ENCODE measurements at places on chromosomes 7 and 10.

GRCh38 chr10:77877441-77878344, 48.9 kb downstream of the DLG5 start:
- no peak for DNase-seq

- no peak for DNase-seq
These were observed 53.9 kb upstream of the CREB5 start for GRCh38 chr7:28358423-28358868.

- no peak for DNase-seq
These were observed 39.6 kb upstream of the HSPB1 start for GRCh38 chr7:76262683-76263402.

- no peak for DNase-seq
These were observed 442.1 kb upstream of the NRP1 start for GRCh38 chr10:33776419-33777070.

DNA sequence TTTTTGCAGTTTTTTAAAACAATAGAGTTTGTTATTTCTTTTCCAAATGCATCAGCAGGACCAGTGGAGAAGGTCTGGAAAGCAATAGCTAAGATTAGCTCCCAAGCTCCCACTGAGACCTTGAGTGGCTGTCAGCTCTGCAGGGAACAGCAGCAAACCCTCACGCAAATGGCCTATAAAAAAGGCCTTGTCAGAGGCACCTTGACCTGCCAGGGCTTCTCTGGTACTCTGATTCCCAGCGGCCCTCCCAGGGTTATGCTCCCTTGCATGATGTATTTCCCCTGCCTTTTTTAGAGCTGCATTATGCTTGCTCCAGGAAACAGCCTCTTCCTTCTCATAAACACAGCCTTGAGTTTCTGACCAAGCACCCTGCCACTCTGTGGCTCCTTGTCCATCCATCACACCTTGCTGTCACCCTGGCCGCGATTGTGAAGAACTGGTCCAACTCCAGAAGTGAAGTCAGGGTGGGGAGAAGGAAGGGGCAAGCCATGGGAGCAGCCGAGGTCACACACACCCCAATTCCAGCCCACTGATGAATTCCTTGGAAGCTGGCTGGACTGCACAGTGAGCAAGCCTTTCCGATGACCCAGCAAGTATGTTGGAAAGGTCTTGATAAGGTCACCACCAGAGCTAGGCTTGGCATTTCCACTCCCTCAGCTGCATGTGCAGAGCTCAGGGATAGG, 35.3 kb upstream of the NKX2-3 start:
- DNase-seq, result no peak

- no peak for DNase-seq
These were observed 179.4 kb downstream of the ELFN1 start for GRCh38 chr7:1849351-1850041.

DNA sequence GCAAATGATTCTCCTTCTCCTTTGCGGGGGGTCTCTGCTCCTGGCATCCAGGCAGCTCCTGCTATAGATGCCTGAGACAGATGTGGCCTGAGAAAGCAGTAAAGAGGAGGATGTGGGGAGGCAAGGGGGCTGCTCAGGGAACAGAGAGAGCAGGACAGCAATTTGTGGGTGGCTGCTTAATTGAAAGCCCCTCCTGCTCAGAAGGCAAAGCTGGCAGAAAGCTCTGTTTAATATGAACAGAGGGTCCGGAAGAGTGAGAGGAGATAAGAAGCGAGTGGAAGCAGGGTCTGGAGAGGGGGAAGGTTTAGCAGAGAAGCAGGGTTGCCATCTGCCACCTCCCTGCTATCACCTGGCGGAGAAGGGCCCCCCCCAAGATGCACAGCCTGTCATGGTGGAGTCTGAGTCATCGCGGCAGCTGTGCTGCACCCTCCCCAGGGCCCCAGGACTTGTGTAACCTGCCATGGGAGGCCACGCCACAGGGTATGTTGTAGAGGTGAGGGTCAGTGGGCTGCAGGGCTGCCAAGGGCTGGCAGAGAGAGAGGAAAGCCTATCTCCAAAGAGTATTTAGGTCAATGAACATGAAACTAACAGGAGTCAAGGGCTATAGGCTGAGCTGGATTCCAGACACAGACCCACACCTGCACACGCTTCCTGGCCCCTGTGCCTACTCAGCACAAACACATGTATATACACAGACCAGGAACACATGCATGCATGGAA, 1109.8 kb upstream of the AUTS2 start:
- DNase-seq, result no peak

DNA sequence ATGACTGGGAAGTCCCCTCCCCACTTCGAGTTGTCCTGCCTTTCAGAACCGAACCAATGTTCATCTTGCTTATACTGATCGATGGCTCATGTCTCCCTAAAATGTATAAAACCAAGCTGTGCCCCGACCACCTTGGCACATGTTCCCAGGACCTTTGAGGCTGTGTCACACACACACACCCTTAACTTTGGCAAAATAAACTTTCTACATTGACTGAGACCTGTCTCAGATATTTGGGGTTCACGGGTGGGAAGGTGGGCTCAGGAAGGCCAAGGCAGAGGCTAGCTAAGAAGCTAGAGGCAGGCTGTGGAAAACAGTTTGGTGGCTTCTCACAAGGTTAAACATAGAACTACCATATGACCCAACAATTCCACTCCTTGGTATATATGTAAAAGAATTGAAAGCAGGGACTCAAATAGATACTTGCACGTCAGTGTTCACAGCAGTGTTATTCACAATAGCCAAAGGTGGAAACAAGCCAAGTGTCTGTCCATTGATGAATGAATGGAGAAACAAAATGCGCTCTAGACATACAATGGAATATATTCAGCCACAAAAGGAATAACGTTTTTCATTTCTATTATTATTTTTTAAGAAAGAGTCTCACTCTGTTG, 15.4 kb downstream of the PRF1 start:
- DNase-seq, result no peak

GRCh38 chr7:125112850-125113249, 183.2 kb upstream of the POT1 start:
- no peak for DNase-seq

DNA sequence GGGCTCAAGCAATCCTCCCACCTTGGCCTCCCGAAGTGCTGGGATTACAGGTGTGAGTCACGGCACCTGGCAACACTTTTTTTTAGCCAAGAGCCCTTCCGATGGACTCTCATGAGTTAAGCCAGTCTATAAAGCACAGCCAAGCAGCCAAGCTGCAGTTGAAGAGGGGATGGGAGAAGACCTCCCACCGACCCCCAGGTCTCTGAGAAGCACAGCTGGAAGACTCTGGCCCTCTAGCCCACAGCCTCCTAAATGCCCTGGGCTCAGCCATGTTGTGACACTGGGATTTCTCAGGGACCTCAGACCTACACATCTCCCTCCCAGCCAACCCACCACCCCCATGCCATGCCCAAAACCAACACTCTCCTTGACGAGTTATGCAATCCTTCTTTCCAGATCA, 31.1 kb downstream of the CALML3 start:
- no peak for DNase-seq

DNA sequence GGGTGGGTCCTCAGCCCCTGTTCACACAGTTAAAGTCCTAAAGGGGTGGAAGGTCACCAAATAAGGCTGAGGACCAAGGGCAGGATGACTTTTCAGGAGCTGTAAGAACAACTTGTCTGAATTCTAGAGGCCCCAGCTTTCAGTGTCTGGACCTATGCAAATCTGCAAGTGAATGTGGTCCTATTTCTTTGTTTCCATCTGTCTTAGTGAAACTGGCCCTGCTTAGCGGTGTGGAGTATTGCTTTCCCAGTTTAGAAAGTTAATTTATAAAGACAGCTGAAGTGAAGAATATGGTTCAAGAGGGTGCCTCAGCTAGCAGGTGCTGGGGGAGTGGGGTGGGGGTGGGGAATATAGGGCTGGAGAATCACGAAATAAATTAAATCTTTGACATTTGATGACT, 40.1 kb downstream of the HHEX start:
- DNase-seq, result no peak

DNA sequence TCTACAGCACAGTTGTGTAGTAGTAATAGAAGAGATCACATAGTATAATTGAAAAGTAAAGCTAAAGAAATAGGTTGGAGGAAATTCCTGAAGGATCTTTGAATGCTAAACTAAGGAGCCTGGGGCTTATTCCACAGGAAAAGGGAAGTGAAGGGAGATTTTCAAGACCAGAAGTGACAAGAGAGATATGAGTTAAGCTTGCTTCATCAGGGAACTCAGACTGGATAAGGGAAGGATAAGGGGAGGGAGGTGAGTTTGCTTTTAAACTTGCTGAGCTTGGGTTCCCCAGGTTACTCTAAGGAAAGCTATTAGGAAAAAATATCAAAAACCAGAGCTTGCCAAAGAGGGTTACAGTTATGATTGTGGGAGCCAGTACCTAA, 182.4 kb downstream of the RAPGEF5 start:
- DNase-seq, result no peak
